Lower lobe of right lung (tissue), 2 donors: ENCODE measurements at places on chromosomes 3 and 15. TPM values are rescaled to one million over a fixed set of nuclear protein-coding genes. Genes with fewer than 3 reads are reported as not detected.
A peak's percentile ranks its signal among the peaks of the same experiment; 100 is the strongest.

DNA sequence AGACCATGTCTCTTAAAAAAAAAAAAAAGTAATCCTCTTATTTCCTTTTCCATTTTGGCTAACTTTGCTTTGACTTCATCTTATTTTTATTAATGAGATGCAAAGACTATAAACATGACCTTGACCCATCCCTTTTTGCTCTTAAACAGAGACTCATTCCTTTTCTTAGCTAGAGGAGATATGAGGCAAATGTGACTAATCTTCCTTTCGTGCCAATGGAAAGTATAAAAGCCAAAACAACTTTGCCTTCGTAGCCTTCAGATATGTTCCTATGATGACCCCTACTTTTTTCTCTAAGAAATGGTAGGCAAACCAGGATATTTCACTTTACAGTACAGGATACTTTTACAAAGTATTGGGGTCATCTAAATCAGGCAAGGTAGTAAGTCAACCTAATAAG lies 36.9 kb upstream of the GOLGB1 start:
- peaks cover 77% of the 10 kb centered on the region for H3K36me3 ChIP-seq
- H3K4me1 ChIP-seq: no peaks in the 10 kb centered on the region
- no peak for DNase-seq
- no peak overlapping the region for H3K4me3 ChIP-seq

DNA sequence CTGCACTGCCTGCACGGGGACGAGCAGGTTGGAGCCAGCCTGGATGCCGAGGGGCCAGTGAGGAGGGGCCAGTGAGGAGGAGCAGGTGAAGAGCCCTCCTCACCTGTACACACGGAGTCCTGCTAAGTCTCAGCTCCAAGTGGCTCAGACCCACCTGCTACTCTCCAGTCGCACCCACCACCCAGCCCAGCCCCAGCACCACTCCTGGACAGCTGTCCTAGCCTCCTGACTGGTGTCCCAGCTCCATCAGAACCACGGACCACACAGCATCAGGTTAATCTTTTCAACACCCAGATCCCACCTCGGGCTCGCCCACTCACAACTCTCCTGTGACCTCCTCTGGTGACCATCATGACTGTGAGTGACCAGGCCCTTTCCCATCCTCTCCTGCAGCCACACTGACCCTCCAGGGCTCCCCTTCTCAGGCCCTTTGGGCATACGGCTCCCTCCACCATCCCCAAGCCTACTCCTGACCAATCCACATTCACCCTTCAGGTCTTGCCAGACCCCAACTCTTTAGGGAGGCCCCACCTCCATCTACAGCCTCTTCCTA lies 13.8 kb downstream of the EFCC1 start:
- no peak for DNase-seq
- peak overlapping the region; percentile 84 for H3K27ac ChIP-seq
- no peak overlapping the region for H3K4me3 ChIP-seq
- peaks cover 73% of the 10 kb centered on the region for H3K4me1 ChIP-seq

- no peaks in the 10 kb centered on the region for H3K27me3 ChIP-seq
- no peak for DNase-seq
- H3K27ac ChIP-seq: no peak overlapping the region
- peaks cover 10% of the 10 kb centered on the region for H3K36me3 ChIP-seq
These were observed 45.6 kb upstream of the PAQR5 start for GRCh38 chr15:69253156-69253555.

DNA sequence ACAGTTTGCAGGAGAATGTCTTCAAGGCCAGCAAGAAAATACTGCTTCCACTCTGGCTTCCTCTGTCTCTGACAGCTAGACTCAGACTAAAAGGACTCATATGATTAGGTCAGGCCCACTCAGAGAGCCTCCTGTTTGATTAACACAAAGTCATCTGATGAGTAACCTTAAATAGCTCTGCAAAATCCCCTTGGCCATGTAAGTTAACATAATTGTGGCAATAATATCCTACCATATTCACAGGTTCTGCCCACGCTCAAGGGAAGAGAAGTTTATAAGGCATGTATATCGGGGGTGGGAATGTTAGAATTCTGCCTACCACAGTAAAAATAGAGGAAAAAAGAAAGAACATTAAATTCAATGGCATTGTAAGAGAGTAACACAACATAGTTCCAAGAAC lies 20.6 kb upstream of the HHATL start:
- H3K27me3 ChIP-seq: no peaks in the 10 kb centered on the region
- no peaks in the 10 kb centered on the region for H3K4me1 ChIP-seq
- no peak overlapping the region for H3K4me3 ChIP-seq
- no peak overlapping the region for H3K27ac ChIP-seq

SNAP23 gene
- total RNA-seq: 79.3 TPM

AADACL2 gene
- total RNA-seq: 0.21 TPM

RYR3 gene
- 0.32 TPM for total RNA-seq

CASR gene
- not detected for total RNA-seq

RPUSD3 gene
- 36.5 TPM for total RNA-seq
